Jurkat, Clone E6-1 (cell line): ENCODE measurements at places on chromosomes 7 and 10.

DNA sequence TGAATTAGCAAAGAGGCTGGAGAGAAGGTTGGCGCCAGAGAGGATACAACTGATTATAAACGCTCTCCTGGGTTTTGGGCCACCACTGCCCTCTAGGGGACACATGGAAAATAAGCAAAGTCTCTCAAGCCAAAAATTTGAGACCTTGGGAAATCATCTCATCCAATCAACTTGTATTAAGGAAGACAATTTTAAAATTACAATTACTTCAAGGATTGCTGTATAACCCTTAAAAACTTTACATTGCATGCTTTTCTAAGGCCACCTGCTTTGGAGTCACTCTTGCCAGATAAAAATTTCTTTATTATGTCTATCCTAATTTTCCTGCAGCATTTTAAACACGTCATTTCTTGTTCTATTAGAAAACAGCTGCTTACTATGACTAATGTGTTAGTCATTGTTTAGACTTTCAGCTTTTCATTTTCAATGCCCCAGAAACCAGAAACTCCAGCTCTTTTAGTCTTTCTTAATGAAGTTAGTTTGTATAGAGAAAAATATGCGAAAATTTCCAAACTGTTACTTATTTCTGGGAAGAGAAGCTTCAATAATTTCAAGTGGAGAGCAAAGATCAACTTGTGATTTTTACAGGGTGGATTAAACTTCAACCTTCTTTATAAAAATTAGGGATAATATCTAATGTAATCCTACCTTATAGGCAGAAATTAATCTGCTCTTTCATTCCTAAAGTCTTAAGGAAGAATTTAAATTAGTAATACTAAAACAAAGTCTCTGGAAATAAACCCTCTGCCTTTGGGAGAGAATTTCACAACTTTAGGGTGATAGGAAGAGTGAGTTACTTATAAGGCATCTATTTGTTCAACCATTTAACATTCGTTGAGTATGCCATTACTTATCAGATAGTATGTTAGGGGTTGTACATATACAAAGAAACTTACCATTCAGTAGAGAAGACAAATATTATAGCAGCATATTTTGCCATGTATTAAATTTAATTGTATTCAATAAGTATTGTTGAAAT is 20.6 kb upstream of the RHOBTB1 start:
- DNase-seq, result peak; percentile 47

GRCh38 chr7:106551936-106552335 is 109.0 kb downstream of the CCDC71L start:
- DNase-seq, result no peak

DNA sequence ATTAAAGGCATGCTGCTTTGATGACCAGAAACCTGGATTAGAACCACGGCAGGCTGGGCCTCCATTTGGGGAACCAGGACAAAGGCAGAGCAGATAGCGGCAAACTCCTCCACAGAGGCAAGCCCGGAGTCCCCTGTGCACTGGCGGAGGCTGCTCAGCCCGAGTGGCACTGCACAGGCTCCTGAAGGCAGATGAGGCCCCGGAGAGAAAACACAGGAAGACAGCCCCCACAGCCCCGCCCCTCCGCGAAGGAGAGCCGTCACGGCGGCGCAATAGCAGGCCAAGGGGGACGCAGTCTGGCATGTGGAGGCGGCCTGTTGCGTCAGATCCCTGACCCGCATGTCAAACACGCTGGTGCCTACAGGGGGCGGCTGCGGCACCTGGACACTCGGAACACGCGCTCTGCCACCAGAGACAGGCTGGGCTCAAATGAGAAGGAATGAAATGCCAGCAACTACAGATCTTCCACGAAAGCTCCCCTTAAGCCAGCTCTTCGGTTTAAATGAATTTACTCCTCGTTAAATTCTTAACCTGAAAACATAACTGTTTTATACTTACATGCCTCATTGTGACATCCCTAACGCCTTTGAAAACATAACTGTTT is 128.5 kb downstream of the MAD1L1 start:
- peak; percentile 49 for DNase-seq

DNA sequence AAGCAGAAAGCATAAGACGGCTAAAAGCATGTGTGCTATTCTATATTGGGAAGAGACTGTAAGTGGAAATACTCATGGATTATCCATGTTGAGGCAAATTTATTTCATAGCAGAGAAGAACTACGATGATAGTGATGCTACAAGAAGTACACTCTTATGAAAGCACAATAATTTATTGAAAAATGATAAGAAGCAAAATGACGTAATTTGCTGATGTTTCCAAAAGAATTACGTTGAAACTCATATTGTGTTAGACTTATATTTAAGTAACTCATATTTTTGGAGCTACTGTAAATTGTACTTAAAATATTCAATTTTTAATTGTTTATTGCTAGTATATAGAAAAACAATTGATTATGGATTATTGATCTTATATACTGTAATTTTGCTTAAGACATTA is 1622.5 kb downstream of the REEP3 start:
- no peak for DNase-seq

DNA sequence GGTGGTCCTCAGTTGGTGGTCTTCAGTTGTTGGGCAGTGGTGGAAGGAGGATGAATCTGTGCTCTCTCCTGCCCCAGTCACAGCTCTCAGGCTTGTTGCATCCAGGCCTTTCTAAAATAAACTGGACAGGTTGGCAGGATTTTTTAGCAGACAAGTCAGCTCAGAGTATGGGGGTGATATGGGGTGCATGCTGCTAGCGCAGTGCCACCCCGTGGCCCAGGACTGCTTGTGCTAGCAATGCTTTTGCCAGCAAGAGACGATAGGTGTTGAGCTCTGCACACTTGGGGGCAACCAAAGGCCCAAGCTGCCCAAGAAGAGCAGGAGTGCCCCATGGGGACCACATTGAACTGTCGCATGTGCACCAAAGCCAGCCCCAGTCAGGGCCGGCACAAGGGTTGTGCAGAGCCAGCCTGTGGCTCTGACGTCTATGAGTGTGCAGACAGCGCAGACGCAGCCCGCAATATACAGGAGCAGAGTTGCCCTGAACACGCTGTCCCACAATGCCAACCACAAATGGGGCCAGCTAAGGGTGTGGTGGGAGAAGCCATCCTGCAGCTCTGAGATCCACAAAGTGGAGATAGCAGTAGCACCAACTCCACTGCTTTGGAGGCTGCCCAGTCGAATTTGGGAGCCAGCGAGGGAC is 49.8 kb upstream of the PDSS1 start:
- DNase-seq, result no peak

DNA sequence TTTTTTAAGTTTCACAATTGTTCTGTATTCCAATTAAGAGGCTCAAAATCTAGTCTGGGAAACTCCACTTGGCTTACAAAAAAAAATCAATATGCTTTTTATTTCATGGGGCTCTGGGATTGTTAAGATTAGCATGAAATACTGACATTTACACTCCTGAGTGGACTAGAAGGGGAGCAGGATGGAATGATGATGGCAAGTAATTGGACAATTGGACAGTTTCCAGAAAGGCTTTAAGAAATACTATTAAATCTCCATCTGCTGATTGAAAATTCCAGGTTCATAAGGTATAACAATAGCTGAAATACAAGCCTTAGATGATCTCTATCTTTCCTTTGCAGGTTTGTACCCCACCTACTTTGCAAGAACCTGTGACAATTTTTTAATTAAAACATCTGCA is 184.4 kb downstream of the LRRTM3 start:
- DNase-seq, result no peak

- DNase-seq, result no peak
Measured at GRCh38 chr7:80488851-80489370, 23.0 kb downstream of the GNAT3 start.

DNA sequence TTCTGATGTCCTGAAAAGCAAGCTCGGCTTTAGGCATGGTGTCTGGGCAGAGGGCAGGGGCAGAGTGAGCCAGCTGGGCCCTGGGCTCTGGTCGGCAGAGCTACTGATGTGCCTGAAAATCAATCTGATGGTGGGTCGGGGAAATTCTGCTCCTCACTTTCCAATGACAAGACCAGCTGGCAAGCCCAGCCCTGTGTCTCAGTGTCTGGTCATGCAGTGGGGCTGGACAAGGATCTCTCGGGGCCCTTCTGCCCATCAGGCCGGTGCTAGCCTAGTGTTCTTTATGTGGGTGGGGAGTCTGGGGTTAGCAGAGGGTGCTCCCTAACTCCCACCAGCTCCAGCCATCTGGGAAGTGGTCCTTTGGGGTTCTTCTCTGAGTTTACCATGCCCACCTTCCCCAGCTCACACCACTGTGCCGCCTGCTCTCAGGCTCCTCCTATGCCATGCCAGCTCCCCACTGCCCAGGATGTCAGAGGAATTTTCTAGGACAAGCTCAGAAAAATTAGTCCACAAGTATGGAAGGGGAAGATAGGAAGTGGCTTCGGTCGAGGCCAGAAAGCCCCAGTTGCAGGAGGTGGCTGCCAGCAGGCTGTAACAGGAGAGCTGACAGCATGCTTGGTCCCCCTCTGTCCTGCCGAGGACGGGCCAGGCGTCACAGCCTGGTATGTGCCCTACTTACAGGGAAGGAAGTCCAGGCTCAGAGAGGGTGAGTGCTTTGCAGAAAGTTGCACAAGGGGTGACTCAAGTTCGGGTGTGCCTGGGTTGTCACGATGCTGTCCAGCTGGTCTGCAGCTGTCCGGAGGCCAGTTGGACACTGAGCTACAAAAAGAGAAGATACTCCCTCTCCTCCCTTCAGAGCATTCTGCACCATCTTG is 135.2 kb downstream of the ADCY1 start:
- no peak for DNase-seq

- DNase-seq, result no peak
Measured at GRCh38 chr10:1980459-1980858, 243.1 kb upstream of the ADARB2 start.

DNA sequence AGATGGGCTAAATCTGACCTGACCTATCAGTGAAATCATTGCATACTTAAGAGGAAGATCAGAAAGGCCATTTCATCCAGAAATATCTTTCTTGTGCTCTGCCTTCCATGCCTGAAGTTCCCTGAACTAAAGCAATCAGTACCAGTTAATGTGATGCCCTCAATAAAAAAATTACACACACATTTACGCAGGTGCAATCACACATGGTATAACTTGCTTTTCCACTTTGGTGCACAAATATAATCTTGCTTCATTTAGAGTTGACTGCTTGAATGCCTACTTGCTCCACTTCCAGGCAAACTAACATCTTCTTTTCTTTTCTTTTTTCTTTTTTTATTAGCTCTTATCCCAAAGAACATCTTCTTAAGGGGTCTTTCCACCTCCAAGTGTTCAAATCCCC is 58.3 kb upstream of the KIF5B start:
- DNase-seq, result no peak

GRCh38 chr7:28588602-28589001 is 176.3 kb downstream of the CREB5 start:
- DNase-seq, result no peak

- no peak for DNase-seq
Measured at GRCh38 chr10:28118985-28119628, 120.2 kb upstream of the ODAD2 start.

DNA sequence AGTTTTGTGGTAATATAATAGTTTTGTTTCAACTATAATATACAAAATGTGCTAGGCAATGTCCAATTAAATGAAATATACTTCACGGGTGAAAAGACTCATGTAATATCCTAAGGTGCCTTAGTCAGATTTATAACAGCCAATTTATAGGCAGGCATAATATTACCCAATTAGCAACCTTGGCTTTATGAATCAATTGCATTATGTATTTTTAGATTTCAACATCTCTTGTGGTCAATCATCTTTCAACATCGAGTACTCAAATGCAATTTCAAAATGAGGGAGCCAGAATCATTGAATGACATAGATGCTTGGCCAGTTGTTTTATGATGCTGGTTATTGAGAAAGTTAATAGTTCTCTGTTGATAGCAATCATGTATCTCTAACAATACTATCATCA is 110.3 kb upstream of the SP8 start:
- no peak for DNase-seq

GRCh38 chr7:27242555-27243339 is at the start of gene EVX1:
Gene EVX1 (plus strand): TSS chr7:27242802. CDS start chr7:27243031, 229 bp downstream.
- no peak for DNase-seq

- DNase-seq, result no peak
Measured at GRCh38 chr10:102675666-102676533, 31.6 kb downstream of the TRIM8 start.

GRCh38 chr10:14491811-14492210 is 161.1 kb upstream of the FRMD4A start:
- DNase-seq, result no peak

- DNase-seq, result peak; percentile 81
Measured at GRCh38 chr7:32846630-32847225, 44.8 kb downstream of the KBTBD2 start.

- DNase-seq, result no peak
Measured at GRCh38 chr7:38934536-38934935, 25.5 kb upstream of the VPS41 start.

GRCh38 chr10:71899665-71900412 is 48.8 kb upstream of the PSAP start:
- no peak for DNase-seq

DNA sequence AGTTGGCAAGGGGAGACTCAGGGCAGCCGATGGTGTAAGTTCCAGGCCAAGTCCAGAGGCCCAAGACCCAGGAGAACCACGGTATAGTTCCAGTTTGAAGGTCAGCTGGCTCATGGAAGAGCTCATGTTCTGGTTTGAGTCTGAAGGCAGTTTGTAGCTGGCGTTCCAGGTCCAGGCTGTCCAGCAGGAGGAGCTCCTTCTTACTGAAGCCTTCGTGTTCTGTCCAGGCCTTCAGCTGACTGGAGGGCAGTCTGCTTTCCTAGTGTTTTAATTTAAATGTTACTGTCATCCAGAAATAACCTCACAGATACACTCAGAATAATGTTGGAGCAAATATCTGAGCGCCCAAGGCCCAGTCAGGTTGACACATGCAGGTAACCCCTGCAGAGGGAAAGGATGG is 4.2 kb downstream of the SUN1 start:
- DNase-seq, result no peak

GRCh38 chr10:91434041-91434440 is 23.9 kb downstream of the HECTD2 start:
- no peak for DNase-seq

DNA sequence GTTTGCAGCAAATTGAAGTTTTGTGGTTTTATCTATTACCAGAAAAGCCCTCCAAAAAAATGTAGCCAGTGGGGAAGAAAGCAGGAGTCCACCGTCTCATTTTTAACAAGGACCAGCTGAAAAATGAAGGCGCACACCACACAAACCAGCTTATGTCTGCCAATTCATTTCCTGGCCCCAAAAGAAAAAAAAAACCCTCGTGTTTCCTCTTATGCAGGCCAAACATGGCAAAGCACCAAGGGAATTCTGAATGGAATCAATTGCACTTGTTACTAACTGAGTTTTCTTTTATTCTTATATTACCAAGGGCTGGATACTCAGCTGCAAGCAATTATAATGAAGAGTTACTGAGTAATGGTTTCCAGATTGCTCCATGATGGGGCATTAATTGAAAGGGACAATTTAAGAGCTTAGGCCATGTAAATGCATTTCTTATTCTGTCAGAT is 428.3 kb upstream of the NPVF start:
- DNase-seq, result no peak

- DNase-seq, result no peak
Measured at GRCh38 chr7:152937282-152937681, 177.7 kb downstream of the ACTR3B start.

DNA sequence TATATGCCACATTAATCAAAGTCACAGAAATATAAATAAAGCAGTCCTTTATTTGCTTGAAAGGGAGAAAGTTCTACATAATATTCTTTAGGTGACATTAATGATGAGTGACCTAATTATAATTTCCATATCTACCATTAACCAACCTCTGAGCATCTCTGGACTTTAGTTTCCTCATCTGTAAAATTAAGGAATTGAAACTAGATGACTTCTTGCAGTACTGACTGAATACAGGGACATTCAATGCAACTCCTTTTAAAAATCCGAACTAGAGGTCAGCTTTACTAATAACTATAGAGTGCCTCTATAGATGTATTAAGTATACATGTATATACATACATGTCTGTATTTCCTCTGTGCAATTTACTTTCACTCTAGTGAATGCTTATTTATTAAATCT is 3.9 kb downstream of the FMC1 start:
- no peak for DNase-seq
